ENCODE measurements at places on chromosomes 6 and 20.

GRCh38 chr6:79064635-79065034 lies 13.4 kb downstream of the PHIP start:
- no peak for DNase-seq

- DNase-seq = peak; percentile 46
These were observed 778 bp downstream of the PSMG4 start for GRCh38 chr6:3259491-3259958.

GRCh38 chr6:6406715-6407070 lies 86.2 kb upstream of the F13A1 start:
- DNase-seq = no peak

DNA sequence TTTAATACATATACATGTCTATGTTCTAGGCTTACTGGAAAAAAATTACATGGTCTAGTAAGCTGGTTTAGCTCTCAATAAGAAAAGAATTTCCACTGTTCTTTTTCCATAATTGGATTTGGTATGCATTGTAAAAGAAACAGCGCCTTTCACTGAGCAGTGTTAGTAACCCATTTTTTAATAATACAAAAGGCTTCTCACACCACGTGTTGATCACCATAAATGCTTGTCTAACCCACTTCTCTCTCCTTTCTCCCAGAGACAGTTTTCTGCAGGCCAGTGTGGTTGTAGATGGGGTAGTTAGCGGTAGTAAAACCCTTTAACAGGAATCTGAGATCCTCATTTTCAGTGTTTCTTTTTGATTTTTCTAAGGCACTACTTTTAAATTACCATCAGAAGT lies 348.7 kb upstream of the MANEA start:
- DNase-seq = no peak

DNA sequence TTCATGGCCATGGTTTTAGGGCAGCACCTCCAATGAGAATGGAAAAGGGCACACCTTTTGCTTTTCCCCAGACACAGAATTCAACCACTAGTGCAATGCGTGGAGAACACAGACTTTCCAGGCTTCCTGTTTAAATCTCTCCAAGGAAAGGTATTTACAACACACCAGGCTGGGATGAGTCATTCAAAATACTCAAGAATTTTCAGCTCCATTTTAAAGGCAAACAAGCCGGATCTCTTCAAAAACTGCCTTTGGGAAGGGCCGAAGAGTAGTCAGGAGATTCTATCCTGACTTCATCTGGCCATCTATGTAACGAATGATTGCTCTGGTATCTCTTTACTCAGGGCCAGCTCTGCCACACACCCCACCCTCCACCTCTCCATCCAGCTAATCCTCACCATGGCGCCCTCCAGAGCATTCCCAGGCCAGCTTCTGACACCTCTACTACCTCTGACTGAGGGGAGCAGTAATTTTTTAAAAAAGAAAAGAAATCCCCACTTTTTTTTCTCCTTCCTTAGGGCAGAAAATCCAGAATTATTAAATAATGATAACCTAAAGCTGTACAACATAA lies 254.6 kb downstream of the LY86 start:
- no peak for DNase-seq

DNA sequence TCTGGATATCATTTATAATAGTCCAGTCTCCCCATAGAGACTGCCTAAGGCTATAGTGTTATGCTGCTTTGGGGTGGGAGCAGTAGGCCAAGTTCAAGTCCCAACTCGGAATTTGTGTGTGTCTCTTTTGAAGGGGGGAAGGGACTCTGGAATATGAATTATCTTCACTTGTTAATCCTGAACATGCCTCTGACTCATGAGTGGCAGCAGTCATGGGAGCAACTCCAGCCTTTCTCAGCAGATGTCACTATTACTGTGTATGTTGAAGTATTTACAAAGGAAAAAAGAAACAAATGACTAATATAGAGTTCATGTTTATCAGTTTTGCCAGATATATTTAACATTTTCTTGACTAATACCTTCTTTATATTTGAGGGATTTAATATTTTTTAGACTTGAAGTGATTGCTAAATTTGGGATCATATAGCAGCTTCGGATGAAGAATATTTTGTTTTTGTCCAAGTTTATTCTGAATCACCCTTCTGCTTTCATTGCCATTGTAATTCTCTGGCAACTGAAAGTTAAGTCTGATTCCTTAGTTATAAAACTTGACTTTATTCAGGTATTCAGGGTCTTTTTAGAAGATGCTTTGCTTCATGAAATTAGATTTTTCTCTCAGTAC lies 23.4 kb downstream of the FAM217A start:
- DNase-seq = no peak

DNA sequence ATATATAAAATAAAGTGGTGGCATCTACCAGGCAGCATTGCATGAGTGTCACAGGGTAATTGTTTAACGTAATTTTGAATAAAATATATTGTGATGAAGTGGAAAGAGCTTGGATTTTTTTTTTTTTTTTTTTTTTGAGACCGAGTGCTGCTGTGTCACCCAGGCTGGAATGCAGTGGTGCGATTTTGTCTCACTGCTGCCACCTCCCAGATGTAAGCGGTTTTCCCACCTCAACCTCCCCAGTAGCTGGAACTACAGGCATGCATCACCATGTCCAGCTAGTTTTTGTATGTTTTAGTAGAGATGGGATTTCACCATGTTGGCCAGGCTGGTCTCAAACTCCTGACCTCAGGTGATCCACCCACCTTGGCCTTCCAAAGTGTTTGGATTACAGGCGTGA lies 81.1 kb upstream of the SMIM8 start:
- no peak for DNase-seq

- no peak for DNase-seq
These were observed 126.4 kb downstream of the MAP3K4 start for GRCh38 chr6:161117942-161118341.

DNA sequence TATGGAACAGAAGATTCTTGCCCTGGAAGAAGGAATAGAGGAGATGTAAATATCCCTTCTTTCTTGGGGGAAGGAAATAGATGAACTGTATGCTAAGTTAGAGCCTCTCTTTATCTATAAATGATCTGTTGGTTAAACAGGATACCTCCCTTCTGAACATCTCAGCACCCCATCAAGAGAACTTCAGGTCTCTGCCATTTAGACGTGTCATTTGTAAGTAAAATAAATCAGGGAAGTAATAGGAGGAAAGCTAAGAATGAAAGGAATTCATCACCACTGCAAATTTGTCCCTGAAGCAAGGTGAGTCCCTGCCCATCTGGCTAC lies 42.5 kb upstream of the TNFAIP3 start:
- no peak for DNase-seq

All from activated CD4-positive, alpha-beta memory T cell treated with anti-CD3 and anti-CD28 coated beads for 36 hours (primary cell).